ENCODE measurements at places on chromosomes 7 and 10.

- DNase-seq, result no peak
These were observed 831 bp downstream of the CCDC7 start for GRCh38 chr10:32446536-32447406.

GRCh38 chr10:30182191-30183054, 123.0 kb upstream of the JCAD start:
- DNase-seq, result no peak

GRCh38 chr7:91503934-91504555, 239.8 kb downstream of the FZD1 start:
- DNase-seq, result no peak

DNA sequence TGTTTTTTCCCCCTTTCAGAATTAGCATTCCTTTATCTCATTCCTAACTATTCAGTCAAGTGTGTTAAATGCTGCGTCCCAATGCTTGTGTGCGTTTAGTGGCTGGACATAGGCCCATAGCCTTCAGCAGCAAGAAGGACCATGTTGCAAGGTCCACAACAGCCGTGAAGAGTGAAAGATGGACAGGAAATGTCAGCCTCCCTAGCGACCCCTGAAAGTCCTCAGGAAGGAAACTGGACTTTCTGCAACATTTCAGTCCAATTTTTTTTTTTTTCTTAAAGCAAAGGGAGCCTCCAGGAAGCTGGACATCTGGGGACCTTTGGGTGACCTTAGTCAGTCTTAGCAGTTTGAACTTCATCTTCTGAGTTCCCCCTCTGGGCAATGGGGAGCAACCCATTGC, 550.7 kb upstream of the MGMT start:
- DNase-seq, result no peak
